Fibroblast of lung (primary cell): ENCODE measurements at places on chromosomes 3 and 15. TPM values are rescaled to one million over a fixed set of nuclear protein-coding genes. Genes with fewer than 3 reads are reported as not detected.

GRCh38 chr15:84961707-84962106 lies 19.9 kb upstream of the PDE8A start:
- no peaks in the 10 kb centered on the region for H3K4me1 ChIP-seq
- no peak overlapping the region for H3K4me3 ChIP-seq
- H3K27me3 ChIP-seq: no peaks in the 10 kb centered on the region

GRCh38 chr3:8746780-8747345 lies 13.3 kb downstream of the CAV3 start:
- no peak overlapping the region for H3K4me3 ChIP-seq
- DNase-seq: peak; percentile 53
- no peak overlapping the region for H3K27ac ChIP-seq
- peaks cover 10% of the 10 kb centered on the region for H3K4me1 ChIP-seq
- no peaks in the 10 kb centered on the region for H3K27me3 ChIP-seq

- H3K36me3 ChIP-seq: peaks cover 2% of the 10 kb centered on the region
- DNase-seq: no peak
- H3K4me1 ChIP-seq: peaks cover 2% of the 10 kb centered on the region
- H3K4me3 ChIP-seq: no peak overlapping the region
- no peaks in the 10 kb centered on the region for H3K27me3 ChIP-seq
- H3K27ac ChIP-seq: no peak overlapping the region
Measured at GRCh38 chr3:69016102-69016501, 2.6 kb upstream of the EOGT start.

DNA sequence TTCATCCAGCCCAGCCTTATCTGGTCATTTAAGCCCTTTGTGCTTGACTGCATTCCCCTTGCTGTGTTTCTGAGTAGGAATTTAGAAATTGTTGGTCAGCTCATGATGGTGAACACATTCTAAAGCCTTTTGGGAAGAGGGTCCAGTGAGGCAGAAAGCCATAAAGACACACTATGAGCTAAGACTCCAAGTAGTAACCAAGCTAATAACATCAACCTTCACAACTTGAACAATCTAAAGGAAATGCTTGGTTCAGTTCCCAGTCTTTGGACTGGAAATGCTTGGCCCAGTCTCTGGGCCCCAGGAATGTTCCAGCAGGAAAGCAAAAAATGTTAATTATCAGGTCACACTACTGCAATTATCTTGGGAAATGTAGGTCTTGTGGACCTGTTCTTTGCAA lies 7.7 kb downstream of the PLSCR1 start:
- H3K4me3 ChIP-seq: no peak overlapping the region
- H3K4me1 ChIP-seq: peaks cover 2% of the 10 kb centered on the region
- H3K27ac ChIP-seq: no peak overlapping the region
- H3K36me3 ChIP-seq: no peaks in the 10 kb centered on the region
- no peak for DNase-seq

DNA sequence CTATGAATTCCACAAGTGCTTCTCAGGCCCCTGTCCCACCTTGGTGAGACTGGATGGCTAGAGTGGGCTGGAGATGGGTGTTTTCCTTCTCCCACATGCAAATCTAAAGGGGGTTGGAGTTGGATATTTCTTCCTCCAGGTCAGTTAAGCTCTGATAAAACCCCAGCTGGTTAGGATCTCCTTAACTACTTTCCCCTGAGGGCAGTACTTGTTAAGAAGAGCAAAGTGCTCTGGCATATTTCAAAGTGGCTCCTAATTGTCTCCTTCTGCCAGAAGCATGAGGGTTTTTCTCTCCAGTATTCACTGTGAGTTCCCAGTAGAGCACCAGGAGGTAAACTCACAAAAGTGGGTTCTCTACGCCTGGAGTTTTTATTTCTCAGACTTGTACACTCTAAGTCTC lies 31.4 kb downstream of the COL6A6 start:
- H3K4me3 ChIP-seq: no peak overlapping the region
- H3K27me3 ChIP-seq: no peaks in the 10 kb centered on the region
- no peak overlapping the region for H3K27ac ChIP-seq
- H3K36me3 ChIP-seq: no peaks in the 10 kb centered on the region
- DNase-seq: no peak
- H3K4me1 ChIP-seq: no peaks in the 10 kb centered on the region

DNA sequence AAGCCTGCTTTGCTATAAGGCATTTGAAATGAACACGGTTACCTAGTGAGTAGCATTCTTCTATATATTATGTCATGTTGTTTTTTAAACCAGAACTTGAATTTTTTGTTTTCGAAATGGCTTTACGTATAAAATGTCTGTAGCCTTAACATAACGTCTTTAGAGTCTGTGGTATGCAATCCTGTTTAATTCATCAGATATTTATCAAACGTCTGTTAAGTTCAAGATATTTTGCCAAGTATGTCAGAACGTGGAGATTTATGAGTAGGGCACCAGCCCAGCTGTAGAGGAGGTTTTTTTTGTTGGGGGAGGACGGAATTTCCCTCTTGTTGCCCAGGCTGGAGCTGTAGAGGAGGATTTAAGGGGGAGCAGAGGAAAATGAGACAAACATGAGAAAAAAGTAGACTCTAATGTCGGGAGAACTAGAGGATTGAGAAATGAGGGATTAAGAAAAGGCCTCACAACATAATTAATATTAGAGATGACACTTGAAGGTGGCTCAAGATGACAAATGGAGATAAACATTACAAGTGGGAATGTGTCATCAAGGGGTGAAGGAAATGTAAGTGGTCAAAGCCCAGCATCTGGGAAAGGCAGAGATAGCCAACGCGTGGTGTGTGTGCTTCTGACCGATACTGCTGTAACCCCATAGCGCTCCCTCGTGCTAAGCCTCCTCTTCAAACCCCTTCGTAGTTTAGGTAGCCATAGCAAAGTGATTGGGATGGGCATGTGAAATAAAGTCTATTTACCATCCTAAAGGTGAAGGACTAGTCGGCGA lies 154.0 kb upstream of the GOLGA6L4 start:
- no peaks in the 10 kb centered on the region for H3K4me1 ChIP-seq
- H3K27me3 ChIP-seq: no peaks in the 10 kb centered on the region
- H3K36me3 ChIP-seq: no peaks in the 10 kb centered on the region
- H3K4me3 ChIP-seq: no peak overlapping the region
- no peak overlapping the region for H3K27ac ChIP-seq
- peak; percentile 56 for DNase-seq

GRCh38 chr3:16336825-16337224 lies 71.8 kb downstream of the OXNAD1 start:
- DNase-seq: no peak
- no peak overlapping the region for H3K4me3 ChIP-seq
- H3K4me1 ChIP-seq: peaks cover 9% of the 10 kb centered on the region

MUSTN1 gene
- total RNA-seq: not detected in 2 replicates

GRCh38 chr15:33292717-33293307 lies 18.0 kb upstream of the RYR3 start:
- no peak overlapping the region for H3K27ac ChIP-seq
- H3K27me3 ChIP-seq: peaks cover 9% of the 10 kb centered on the region
- no peak overlapping the region for H3K4me3 ChIP-seq

GRCh38 chr3:50581459-50581842 lies 12.1 kb downstream of the HEMK1 start:
- H3K36me3 ChIP-seq: peaks cover 4% of the 10 kb centered on the region
- no peak overlapping the region for H3K4me3 ChIP-seq

GRCh38 chr3:50676031-50676705 lies 1.4 kb downstream of the DOCK3 start:
- peaks cover 34% of the 10 kb centered on the region for H3K27me3 ChIP-seq
- no peak overlapping the region for H3K4me3 ChIP-seq

DPH3 gene
- total RNA-seq: 23.6 and 28.2 TPM in 2 replicates

DNA sequence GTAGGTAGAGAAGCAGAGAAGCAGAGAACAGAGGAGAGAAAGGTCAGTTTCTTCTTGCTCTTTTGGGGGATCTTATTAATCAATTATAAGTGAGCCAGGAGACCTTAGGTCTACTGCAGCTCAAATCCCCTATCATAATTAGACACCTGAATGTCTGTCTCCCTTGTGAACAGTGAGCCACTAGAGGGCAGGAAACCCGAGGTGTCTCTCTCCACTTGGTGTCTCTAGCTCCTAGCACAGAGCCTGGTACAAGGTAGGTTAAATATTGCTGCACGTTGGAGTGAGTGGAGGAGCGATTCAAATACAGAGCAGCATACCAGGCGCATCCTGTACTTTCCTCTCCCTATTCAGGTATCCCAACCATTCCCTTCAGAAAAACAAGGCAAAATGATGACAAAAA lies 2.0 kb upstream of the ST8SIA2 start:
- H3K27me3 ChIP-seq: no peaks in the 10 kb centered on the region
- DNase-seq: peak; percentile 20
- H3K36me3 ChIP-seq: no peaks in the 10 kb centered on the region
- no peak overlapping the region for H3K27ac ChIP-seq
- no peaks in the 10 kb centered on the region for H3K4me1 ChIP-seq

GRCh38 chr3:181626036-181626435 lies 85.7 kb upstream of the SOX2 start:
- no peaks in the 10 kb centered on the region for H3K27me3 ChIP-seq
- DNase-seq: no peak
- H3K4me3 ChIP-seq: no peak overlapping the region
- H3K27ac ChIP-seq: no peak overlapping the region
- H3K36me3 ChIP-seq: no peaks in the 10 kb centered on the region
- no peaks in the 10 kb centered on the region for H3K4me1 ChIP-seq

CCDC54 gene
- not detected in 2 replicates for total RNA-seq

DNA sequence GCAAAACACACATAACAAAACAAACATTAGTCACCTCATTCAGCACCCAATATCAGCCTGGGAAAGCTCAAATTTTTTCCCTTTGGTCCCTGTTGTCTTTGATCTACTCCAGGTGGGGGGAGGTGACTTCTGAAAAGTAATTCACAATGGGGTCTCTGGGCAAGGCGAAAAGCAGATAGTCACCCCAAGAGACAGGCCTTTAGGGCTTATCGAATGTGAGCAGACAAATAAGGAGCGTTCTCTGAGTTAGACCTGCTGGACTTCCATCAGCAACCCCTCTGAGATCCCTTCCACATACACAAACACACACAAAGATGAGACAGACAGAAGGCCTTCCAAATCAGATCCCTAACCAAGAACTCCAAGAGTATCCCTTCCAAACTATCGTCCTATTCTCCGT lies 171.0 kb upstream of the SMAD3 start:
- peaks cover 7% of the 10 kb centered on the region for H3K4me1 ChIP-seq
- DNase-seq: no peak
- H3K27me3 ChIP-seq: no peaks in the 10 kb centered on the region
- H3K36me3 ChIP-seq: no peaks in the 10 kb centered on the region

DNA sequence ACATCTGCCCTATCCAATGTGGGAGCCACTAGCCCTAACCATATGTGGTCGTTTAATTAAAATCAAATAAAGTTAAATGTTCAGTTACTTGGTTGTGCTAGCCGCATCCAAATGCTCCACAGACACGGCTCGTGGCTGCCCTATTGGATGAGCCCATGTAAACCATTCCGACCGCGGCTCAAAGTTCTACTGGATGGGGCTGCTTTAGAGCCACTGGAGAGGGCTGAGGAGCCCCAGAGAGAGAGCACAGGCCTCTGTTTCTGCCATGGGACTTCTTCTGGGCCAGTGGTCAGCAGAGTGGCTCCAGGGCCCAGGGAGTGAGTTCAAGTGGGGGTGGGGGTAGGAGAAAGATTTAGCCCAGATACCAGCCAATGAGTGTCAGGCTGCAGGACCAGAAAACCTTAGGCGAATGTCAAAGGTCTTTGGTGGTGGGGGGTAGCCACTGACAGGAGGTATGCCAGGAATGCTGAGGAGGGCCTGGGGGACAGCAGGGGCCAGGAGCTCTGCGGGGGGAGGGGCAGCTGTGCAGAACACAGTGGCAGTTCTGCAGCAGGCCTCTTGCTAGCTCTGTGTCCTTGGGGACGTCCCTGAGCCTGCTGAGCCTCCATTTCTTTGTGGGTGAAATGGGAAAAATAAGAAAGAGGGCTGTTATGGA lies 30.1 kb downstream of the SPSB4 start:
- DNase-seq: no peak
- no peak overlapping the region for H3K4me3 ChIP-seq
- H3K27ac ChIP-seq: no peak overlapping the region
- H3K36me3 ChIP-seq: no peaks in the 10 kb centered on the region
- H3K27me3 ChIP-seq: no peaks in the 10 kb centered on the region
- no peaks in the 10 kb centered on the region for H3K4me1 ChIP-seq

ADAM10 gene
- total RNA-seq: 157 and 224 TPM in 2 replicates

TLNRD1 gene
- 4.3 and 4.6 TPM in 2 replicates for total RNA-seq

GRCh38 chr3:50658831-50659230 lies 15.9 kb upstream of the DOCK3 start:
- H3K4me3 ChIP-seq: no peak overlapping the region
- no peaks in the 10 kb centered on the region for H3K27me3 ChIP-seq
- no peaks in the 10 kb centered on the region for H3K4me1 ChIP-seq
- no peak overlapping the region for H3K27ac ChIP-seq

- no peaks in the 10 kb centered on the region for H3K36me3 ChIP-seq
- no peak for DNase-seq
- H3K4me3 ChIP-seq: no peak overlapping the region
- H3K27ac ChIP-seq: no peak overlapping the region
Measured at GRCh38 chr15:33182926-33183325, 11.6 kb downstream of the FMN1 start.

- peaks cover 2% of the 10 kb centered on the region for H3K27me3 ChIP-seq
- peak; percentile 74 for DNase-seq
- no peaks in the 10 kb centered on the region for H3K36me3 ChIP-seq
- peak within 1 kb of the TSS; percentile 70 for H3K4me3 ChIP-seq
- no peaks in the 10 kb centered on the region for H3K4me1 ChIP-seq
- H3K27ac ChIP-seq: no peak within 1 kb of the TSS
Measured at GRCh38 chr15:73051807-73052652, at the start of gene NEO1. Gene NEO1, plus strand, starts transcription at chr15:73052463. Its CDS starts 213 bp downstream, at chr15:73052676.

GRCh38 chr15:101642361-101642760 lies 9.8 kb downstream of the TM2D3 start:
- no peak for DNase-seq
- H3K4me3 ChIP-seq: no peak overlapping the region
- peaks cover 12% of the 10 kb centered on the region for H3K36me3 ChIP-seq
- no peak overlapping the region for H3K27ac ChIP-seq
- no peaks in the 10 kb centered on the region for H3K4me1 ChIP-seq

DNA sequence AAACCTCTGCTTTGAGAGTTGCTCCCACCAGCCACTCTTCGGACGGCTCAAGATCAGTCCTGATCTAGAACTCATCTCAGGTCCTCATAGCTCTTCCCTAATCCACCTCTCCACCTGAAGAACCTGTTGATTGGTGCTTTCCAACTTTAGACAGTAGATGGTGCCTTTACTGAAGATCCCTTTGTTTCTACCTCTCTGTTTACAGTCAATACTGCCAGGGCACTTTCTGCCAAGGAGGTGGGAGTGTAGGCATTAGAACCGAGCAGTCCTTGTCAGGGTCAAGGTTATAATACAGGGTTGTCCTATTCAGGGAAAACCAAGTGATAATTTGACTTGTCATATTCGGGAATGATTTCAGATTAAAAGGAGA lies 1.2 kb downstream of the CGNL1 start:
- H3K4me3 ChIP-seq: no peak overlapping the region
- H3K36me3 ChIP-seq: no peaks in the 10 kb centered on the region
- H3K4me1 ChIP-seq: no peaks in the 10 kb centered on the region
- no peak for DNase-seq

- H3K4me1 ChIP-seq: no peaks in the 10 kb centered on the region
- no peak for DNase-seq
- H3K27ac ChIP-seq: no peak overlapping the region
- H3K36me3 ChIP-seq: no peaks in the 10 kb centered on the region
- no peaks in the 10 kb centered on the region for H3K27me3 ChIP-seq
Measured at GRCh38 chr3:72538070-72538745, 310.0 kb downstream of the SHQ1 start.

SEMA6D gene
- total RNA-seq: 9.5 and 13.4 TPM in 2 replicates

- H3K4me1 ChIP-seq: peaks cover 10% of the 10 kb centered on the region
- H3K27ac ChIP-seq: no peak overlapping the region
- H3K36me3 ChIP-seq: peaks cover 23% of the 10 kb centered on the region
- H3K27me3 ChIP-seq: no peaks in the 10 kb centered on the region
- DNase-seq: no peak
Measured at GRCh38 chr15:64690008-64690407, 85.4 kb downstream of the RBPMS2 start.

TMEM40 gene
- total RNA-seq: under 0.01 TPM in 1 of 2 replicates, not detected in the other
